ENCODE measurements at places on chromosomes 2 and 18.
A peak's percentile ranks its signal among the peaks of the same experiment; 100 is the strongest.

DNA sequence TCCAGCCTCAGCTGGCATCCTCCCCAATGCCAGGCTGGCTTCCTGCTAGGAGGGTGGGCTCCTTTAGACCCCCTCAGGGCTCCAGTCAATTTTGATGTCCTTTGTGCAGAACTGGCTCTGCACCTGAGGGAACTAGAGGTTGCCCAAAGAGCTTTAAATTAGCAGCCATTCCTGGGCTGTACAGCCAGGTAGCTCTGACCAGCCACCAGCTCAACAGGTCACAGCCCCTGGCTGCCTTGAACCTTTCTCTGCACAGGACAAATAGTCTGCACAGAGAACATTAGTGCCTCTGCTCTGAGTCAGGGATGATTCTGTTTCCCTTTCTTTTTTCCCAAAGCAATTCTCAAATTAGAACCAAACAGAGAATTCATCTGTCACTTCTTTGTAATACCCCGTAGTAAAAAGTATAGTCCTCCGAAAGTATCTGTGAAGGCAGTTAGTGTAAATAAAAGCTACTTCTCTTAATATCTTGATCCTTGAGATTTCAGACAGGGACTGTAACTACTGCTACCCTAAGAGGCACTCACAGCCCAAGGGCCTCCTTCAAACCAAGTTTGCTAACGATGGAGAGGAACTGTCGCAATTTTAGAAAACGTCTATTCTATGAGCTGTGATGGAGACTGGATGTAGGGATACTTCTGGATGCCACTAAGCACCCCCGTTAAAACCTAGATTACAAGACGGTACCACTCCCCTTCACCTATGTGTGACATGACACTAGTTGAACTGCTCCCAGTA, 3.0 kb downstream of the TTC32 start:
- DNase-seq: no peak

DNA sequence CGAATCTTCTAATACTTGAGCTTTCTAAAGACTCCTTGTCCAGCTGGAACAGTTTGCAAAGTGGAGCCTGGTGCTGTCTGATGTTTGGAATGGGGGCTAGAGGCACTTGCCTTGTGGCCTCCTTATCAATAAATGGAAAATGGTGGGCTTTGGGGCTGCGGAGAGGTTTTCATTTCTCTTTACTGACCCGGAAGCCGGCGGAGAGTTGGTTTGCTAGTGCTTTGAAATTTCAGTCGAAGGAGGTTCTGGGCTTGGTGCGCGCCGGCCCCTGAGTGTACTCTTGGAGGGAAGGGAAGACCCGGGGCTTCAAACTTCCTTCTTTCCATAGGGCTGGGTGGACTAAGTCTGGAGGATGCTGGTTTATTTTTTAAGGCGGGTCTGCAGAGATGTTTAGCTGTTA, 714 bp downstream of the RPIA start:
- DNase-seq: no peak

DNA sequence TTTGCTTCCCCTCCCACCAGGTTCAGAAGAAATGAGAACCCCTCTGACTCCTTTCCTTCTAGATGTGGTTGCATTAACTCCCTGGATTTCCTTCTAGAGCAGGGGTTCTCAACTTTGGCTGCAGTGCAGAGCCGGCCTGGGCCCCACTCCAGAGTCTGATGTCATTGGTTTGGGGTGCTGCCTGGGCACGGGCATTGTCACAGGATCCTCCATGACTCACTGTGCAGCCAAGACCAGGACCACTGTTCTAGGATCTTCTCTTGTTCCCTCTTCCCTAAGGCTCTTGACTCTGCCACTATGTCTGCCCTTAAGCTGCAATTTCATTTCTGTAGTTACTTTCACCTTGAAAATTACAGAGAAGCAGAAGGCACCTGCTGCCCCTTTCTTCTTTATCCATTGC, 31.8 kb downstream of the TBC1D8 start:
- no peak for DNase-seq

- DNase-seq: no peak
Measured at GRCh38 chr2:98608962-98609604, 694 bp downstream of the UNC50 start.

DNA sequence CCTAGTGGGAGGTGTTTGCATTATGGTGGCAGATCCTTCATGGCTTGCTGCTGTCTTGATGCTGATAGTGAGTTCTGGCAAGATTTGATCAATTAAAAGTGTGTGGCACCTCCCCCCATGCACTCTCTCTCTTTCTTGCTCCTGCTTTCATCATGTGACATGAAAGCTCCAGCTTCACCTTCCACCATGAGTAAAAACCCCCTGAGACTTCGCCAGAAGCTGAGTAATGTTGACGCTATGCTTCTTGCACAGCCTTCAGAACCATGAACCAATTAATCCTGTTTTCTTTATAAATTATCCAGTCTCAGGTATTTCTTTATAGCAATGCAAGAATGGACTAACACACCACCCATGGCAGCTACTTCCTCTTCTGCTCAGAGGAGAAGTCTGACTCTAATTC, 2181.4 kb upstream of the PIK3C3 start:
- no peak for DNase-seq

DNA sequence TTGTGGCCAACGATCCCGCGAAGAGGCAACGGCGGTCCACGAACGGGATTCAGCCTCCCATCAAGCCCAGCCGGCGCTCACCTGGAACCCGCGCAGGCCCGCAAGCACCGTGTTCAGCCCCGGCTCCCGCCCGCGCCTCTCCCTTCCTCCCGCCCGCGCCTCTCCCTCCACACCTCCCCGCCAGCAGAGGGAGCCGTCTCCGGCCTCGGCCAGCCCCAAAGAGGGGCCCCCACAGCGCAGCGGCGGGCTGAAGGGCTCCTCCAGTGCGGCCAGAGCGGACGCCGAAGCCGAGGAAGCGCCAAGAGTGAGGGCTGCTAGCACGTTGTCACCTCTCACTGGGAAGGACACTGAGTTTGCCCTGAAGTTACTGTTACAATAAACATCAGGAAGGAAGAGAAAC, 55.3 kb upstream of the LAPTM4A start:
- DNase-seq: no peak

DNA sequence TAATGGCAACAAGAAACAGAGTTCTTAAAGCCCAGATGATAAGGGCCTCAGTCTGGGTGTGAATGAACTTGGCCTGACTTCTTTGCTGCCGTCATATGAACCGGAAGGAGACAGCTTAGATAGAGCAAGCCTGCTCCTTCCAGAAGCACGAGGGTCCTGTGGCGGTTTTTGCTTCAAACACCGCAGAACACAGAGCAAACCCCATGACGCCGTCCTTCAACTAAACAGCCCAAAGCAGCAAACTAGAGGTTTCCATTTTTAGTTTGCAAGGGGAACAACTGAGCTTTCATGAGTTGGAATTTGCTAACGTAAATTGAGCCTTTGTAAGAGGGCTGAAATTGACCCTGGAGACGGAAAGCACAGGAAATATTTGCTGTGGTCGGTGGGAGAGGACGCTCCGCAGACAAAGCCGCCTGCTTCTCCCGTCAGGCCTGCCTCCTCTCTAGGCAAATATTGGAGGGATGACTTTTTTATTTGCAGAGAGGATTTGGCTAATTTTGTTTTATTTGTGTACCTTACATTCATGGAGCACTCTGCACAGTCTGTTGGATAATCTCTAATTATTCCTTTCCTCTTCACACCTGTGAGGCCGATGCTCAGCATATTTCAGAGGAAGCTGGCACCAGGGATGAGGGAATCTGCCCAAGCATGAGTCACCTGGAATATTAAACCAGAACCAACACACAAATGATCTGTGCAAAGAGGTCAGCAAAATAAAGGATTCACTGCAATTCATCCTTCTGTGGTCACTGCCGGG, 134.0 kb upstream of the NCK2 start:
- no peak for DNase-seq

DNA sequence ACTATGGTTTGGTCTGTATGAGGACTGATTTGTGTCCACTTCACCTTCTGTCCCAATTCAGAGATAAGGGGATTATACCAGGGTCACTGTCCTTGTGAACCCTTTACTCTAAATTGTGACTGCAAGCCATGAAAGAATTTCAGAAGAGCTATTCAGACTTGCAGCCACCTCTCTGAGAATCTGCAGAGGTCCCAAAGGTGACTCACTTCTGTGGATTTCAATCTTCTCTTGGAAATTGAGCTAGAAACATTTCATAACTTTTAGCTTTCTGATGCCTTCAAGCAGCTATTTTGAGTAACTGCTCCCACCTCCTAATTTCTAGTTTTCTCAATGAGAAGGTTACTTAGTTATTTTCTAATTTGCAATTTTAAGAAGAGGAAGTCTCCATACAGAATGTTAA, 1242.4 kb upstream of the ACVR2A start:
- DNase-seq: peak; percentile 16

- DNase-seq: peak; percentile 4
Measured at GRCh38 chr2:57330447-57330846, 716.2 kb upstream of the VRK2 start.

DNA sequence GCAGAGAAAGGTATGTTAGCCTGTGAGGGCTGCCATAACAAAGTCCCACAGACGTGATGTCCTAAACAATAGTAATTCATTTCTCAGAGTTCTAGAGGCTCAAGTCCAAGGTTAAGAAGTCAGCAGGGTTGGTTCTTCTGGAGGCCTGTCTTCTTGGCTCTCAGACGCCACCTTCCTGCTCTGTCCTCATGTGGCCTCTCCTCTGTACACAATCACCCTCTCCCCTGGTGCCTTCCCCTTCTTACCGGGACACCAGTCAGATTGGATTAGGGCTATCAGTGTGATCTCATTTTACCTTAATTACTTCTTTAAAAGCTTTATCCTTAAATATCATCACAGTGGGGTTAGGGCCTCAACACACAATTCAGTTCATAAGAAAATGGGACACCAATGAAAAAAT, 860.5 kb downstream of the RNF144A start:
- DNase-seq: no peak

GRCh38 chr2:69720404-69720803, 21.5 kb upstream of the ANXA4 start:
- DNase-seq: no peak

DNA sequence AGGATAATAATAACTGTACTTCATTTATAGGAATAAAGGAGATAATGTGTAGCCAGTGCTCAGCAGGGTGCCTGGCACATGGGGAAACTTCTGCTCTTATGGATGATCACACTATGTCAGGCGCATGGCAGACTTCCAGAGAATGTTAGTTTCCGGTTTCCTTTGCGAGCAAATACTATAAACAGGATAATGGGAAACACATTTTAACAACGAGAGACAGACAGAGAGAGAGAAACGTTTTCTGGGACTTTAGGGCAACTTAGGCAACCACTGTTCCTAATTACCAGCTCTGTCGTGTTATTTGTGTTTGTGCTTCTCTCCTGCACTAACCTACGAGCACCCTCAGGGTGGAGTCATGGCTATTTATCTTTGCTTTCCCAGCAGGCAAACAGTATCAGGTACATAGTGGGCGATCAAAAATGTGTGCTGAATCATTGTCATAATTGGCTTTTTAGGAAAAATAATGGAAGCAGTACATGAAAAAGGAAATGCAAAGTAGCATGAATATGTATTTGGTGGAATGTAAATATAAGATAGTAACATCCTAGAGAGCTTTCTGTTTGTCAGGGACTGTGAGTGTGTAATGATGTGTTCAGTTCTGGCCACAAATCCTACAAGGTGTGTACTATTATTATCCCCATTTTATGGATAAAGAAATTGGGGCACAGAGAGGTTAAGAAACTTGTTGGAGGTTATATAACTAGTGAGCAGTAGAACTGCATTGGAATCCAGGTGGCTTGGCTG, 36.8 kb upstream of the IGFBP2 start:
- peak; percentile 31 for DNase-seq

DNA sequence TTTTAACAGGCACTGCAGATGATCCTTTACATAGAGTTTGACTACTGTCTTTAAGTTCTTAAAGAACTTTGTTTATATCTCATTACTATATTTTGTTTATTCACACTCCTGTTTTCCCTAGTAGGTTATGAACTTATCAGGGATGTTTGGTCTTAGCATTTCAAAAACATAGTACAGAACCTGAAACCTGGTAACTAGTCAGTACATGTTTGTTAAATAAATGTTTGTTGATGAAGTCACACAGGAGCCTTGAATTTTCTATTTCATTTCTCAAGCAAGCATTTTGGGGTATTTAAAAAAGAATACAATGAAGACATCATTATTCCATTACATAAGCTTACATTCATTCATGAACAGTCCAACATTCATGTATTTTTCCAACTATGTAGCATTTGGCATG, 280.3 kb upstream of the ZSWIM2 start:
- DNase-seq: no peak

DNA sequence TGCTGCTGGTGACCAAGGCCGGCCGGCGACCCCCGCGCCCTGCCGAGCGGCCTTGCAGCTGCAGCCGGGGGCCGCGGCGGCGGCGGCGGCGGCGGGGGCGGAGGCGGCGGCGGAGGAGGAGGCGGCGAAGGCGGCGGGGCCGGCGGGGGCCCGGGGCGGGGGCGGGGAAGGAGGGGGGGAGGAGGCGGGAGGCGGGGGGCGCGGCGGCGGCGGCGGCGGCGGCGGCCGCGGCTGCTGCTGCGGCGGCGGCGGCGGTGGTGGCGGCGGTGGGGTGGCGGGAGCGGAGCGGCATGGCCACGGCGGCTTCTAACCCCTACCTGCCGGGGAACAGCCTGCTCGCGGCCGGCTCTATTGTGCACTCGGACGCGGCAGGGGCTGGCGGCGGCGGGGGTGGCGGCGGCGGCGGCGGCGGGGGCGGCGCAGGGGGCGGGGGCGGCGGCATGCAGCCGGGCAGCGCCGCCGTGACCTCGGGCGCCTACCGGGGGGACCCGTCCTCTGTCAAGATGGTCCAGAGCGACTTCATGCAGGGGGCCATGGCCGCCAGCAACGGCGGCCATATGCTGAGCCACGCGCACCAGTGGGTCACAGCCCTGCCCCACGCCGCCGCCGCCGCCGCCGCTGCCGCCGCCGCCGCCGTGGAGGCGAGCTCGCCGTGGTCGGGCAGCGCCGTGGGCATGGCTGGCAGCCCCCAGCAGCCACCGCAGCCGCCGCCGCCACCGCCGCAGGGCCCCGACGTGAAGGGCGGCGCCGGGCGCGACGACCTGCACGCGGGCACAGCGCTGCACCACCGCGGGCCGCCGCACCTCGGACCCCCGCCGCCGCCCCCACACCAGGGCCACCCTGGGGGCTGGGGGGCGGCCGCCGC, 1.5 kb downstream of the POU3F3 start:
- DNase-seq: no peak
